ENCODE measurements at places on chromosomes 4 and X.

DNA sequence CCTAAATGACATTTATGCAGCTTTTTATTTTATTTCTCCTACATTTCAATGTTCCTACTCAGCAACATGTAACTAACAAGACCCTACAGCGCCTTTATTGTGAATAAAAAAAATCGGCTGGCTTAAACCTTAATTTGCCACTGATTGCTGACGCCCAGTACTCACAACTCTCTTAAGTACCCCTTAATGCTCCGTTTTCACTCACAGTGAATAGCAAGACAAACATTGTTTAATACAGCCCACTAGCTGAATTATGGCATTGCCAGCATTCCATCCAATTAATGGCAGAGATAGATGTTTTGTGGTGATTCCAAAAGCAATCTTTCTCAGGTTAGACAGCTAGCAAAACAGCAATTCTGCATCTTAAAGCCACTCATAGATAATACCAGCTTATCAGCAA, 61.1 kb downstream of the PPARGC1A start:
- no peak for DNase-seq

DNA sequence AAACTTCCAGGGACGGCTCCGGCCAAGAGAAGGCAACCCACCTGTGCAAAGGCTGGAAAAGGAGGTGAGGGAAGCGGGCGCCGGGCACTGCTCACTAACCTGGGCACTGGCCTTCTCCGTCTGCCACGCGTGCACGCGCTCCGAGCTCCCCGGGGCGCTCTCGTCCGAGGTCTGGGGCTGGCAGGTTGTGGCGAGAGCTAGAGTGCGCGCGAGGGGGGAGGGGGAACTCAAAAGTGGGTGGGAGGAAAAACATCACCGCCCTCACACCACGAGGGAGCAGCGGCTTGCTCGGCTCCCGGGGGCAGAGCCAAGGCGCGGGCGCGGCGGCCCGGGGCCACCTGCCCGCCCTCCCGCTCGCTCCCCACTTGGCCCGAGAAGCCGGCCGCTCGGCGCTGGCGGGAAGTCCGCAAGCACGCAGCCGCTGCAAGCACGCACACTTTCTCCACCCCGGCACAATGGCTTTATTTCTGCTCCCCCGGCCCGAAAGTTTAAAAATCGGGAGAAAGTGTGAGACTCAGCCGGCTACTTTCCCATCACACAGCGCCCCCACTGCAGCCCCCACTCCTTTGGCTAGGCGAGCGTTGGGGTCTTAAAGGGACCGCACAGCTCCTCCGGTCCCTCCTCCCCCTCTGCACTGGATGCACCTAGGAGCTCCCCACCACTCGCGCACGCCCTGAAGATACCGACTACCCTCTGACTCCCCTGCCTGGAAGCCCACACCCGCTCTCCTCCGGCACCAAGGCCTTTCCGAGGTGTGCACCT, at the start of gene CHRDL1:
Gene CHRDL1 (minus strand): TSS at position 173 of the 762 bp plus-strand sequence. CDS start 3,636 bp downstream, outside the sequence.
- DNase-seq, result peak; percentile 55

DNA sequence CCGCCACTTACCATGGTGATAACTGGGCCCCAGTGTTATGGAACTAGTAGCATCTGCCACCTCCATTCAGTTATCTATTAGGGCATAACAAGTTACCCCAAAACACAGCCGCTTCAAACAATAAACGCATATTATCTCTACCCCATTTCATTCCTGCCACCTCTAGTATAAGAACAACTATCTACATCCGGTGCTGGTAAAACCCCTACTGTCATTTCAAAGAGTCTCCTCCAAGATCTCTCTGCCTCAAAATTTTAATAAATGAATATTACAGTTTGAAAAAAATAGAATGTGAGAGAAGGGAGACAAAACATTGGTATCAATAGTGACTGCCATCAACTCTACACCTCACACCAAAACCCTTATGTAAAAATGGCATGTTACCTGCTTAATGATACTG, 35.5 kb upstream of the RBPJ start:
- DNase-seq, result no peak

DNA sequence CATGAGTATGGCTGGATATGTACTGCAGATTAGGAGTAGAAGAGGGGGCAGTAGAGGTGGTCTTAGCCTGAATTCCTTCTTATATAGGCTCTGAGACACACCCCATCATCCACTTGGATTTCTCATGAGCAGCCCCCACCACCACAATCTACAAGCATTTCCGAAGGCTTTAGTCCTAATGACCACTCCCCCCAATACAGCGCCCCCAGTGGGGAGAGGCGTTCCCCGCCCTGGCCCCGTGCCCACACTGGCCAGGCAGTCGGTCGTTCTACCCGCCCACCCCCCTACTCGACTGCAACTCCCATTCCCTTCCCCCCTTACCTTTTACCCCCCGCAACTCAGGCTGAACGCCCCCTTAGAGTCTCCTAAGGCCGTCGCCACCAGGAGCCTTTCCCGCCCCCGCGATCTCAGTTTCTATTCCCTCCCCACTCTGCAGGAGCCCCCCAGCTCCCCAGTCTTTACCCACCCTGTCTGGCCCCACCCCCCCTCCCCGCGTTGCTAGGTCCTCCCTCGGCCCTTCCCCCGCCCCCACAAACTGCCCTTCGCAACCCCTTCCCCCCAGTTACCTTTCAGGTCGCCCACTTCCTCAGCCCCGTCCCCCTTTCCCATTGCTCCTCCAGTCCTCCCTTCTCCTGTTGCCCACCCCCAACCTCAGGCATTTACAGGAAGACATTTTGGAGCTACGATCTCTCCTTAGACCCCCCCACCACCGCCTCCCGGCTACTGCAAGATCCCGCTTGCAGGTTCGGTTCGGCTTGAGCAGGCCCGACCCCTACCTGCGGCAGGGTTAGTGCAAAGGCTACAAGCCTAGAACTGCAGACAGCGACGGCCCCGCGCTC, 468 bp downstream of the ZMYM3 start:
- DNase-seq, result peak; percentile 35

- DNase-seq, result no peak
Measured at GRCh38 chrX:74534569-74535038, 79.8 kb downstream of the RLIM start.

GRCh38 chr4:166886718-166887117, 347.6 kb downstream of the SPOCK3 start:
- no peak for DNase-seq

GRCh38 chrX:12352922-12353321, 214.6 kb downstream of the FRMPD4 start:
- DNase-seq, result no peak

DNA sequence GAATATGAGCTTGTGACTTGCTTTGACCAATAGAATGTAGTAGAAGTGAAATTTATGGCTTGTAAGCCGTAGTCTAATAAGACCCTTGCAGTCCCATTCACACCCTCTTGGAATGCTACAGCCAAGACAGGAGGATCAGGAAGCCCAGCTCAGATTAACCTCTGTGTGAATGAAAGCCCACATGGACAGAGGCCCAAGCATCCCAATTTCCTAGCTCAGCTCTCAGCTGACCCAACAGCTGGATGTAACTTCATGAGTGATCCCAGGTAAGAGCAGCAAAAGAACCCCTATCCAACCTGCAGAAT, 12.8 kb upstream of the PPM1K start:
- no peak for DNase-seq
